Kidney tubule cell (primary cell): ENCODE measurements at places on chromosomes 5 and 9.
A peak's percentile ranks its signal among the peaks of the same experiment; 100 is the strongest.

DNA sequence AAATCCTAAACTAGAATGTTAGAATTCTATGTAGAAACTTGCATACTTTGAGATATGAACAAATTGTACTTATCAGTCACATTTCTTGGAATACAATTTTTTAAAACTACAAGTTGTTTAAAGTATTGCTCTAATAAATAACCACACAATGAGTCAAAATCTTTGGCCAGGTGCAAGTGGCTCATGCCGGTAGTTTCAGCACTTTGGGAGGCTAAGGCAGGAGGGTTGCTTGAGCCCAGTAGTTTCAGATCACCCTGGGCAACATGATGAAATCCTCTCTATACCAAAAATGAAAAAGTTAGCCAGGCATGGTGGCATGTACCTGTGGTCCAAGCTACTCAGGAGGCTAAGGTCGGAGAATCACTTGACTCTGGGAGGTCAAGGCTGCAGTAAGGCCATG is 257.8 kb downstream of the COX7C start:
- DNase-seq, result no peak

DNA sequence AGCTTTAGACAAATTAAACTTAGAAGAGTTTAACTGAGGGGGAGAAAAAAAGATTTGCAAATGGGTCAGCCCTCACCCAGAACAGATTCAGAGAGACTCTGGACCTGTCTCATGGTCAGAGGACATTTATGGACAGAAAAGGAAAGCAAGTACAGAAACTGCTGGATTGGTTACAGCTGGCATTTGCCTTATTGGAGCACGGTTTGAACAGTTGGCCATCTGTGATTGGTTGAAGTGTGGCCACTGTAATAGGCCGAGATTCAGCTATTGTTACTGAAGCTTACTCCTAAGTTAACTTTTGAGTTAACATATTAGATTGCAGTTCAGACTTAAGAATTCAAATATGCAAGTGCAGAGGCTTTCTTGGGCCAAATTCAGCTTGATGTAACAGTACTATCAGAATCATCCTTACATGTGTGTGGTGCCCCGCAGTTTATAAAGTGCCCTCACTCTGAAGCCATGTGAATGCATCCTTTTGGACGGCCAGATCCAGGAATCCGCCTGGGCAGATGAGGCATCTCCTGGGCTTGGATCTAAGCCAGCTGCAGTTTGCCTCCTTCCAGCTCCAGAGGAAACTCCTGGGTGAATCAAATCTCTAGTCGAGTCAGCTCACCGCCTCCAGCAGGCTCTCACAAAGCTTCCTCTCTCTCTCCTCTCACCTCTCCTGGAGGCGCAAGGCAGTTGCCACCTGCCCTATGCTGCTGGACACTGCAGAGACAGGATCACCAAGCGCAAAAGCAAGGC is 165.2 kb downstream of the ADAMTS12 start:
- peak; percentile 71 for DNase-seq

DNA sequence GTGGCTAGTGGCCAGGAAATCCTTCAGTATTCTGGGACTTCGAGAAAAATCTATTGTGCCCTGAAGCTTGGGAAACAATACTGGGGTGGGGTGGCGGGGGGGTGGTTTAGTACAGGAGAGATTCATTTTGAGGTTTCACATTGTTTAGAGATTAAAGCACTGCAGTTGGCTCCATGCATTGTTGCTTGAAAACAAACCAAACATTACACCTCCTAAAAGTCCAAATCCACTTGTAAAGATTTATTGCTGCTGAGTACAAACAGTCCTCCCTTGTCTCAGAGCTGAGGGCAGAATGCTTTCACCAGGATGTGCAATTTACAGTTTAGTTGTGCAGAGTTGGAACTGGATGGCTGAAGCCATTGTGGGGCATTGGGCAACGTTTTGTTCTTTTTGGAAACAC is 49.4 kb downstream of the GGTA1 start:
- no peak for DNase-seq

- no peak for DNase-seq
Observed at GRCh38 chr9:135478191-135478590, 1.4 kb upstream of the PPP1R26 start.

- peak; percentile 61 for DNase-seq
Observed at GRCh38 chr9:21326526-21327139, 8.6 kb downstream of the KLHL9 start.

DNA sequence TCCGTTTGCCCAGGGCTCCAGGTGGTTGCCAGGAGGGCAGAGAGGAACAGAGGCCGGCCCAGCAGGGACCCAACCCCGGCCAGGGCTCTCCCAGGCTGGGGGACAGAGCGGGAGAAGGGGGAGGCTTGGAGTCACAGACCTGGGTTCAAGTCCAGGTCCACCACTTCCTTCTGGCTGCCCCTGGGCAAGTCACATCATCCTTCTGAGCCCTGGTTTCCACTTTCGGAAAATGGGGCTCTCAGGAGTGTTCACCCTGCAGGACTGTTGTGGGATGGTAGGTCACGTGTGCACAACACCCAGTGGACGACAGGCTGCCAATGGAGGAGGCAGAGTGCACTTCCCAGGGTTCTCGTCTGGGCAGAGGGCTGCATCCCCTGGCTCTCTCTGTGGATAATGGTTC is 245.4 kb downstream of the PBX3 start:
- DNase-seq, result no peak
